ENCODE measurements at places on chromosomes 2 and 18.

- no peak for DNase-seq
Measured at GRCh38 chr2:29000956-29001355, 19.9 kb downstream of the TOGARAM2 start.

- DNase-seq: no peak
Measured at GRCh38 chr2:42232024-42232423, 62.9 kb downstream of the EML4 start.

DNA sequence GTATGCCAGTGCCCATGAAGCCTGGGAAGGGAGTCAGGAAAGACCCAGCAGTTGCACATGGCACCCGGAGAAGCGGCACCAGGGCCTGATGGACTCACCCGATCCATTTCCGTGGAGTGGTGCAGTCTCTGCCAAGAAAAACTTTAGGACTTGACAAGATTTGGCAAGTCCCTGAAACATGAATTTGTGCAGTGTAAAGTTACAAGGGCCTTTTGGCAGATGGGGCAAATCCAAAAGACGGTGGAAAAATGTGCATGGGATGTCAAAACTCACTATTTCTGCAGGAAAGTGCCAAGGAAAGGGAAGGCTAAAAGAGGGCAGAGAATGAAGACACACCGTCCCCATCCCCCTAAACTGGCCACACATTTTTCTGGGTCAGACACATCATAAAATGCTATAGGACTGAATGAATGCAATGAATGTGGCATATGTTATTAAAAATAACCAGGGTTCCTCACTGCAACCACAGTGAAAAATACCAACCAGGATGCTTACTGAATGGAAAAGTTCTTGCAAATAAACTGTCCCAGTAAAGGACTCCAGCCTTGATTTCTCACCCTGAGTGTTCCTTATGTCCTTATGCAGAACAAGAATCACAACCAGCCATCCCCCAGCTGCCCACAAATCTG, 173.5 kb upstream of the SIX2 start:
- no peak for DNase-seq

- no peak for DNase-seq
Measured at GRCh38 chr18:75247611-75248421, 37.2 kb downstream of the TSHZ1 start.

- DNase-seq: peak; percentile 15
Measured at GRCh38 chr2:112147382-112148168, 9.4 kb downstream of the FBLN7 start.
